Gastrocnemius medialis (tissue), 4 donors: ENCODE measurements at places on chromosomes 4 and X. TPM values are rescaled to one million over a fixed set of nuclear protein-coding genes. Genes with fewer than 3 reads are reported as not detected.

The TAF7L gene
- not detected for total RNA-seq

The APLN gene
- total RNA-seq = not detected

The POU4F2 gene
- total RNA-seq = not detected

The ITM2A gene
- total RNA-seq = 26.9 TPM

The PDE5A gene
- total RNA-seq = 5.5 TPM

The ATP2B3 gene
- not detected for total RNA-seq

The NXF2B gene
- not detected for total RNA-seq

The FAM47C gene
- total RNA-seq = not detected

The FAM184B gene
- total RNA-seq = not detected

The PAGE1 gene
- not detected for total RNA-seq

The GABRA4 gene
- not detected for total RNA-seq

The CENPVL1 gene
- total RNA-seq = not detected

DNA sequence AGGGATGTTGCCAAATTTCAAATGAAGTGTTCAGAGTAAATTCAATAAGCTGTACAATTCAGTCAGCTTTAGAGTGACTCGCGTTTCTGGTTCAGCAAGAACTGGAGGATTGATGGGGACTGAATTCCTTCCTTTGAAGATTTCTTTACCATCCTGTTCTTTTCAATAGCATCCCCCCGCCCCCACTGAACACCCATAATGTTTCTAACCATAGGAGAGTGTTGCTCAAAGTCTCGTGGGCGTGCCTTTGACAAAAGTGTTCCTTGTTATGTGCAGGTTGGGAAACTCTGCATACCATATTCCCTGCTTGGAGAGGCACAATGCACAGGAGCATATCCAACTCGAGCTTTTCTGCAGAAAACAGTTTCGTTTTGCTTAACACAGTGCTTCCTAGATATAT, 323.5 kb upstream of the CASK start:
- no peak for DNase-seq

DNA sequence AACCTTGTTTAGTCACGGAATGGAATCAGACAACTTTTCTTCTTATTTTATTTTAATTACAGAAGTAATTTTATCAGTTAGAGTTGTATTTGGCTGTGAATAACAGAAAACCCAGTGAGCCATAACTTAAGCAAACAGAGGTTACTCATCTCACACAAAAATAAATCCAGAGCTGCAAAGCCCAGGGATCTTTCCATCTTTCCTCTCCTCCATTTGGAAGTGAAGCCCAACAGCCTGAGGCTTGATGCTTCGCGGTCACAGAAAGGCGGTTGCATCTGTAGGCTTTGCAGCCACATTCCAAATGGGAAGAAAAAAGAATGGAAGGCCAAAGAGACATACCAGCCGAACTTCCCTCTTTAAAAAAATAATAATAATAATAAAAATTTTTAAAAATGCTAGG, 22.6 kb downstream of the CHRNA9 start:
- DNase-seq = no peak

DNA sequence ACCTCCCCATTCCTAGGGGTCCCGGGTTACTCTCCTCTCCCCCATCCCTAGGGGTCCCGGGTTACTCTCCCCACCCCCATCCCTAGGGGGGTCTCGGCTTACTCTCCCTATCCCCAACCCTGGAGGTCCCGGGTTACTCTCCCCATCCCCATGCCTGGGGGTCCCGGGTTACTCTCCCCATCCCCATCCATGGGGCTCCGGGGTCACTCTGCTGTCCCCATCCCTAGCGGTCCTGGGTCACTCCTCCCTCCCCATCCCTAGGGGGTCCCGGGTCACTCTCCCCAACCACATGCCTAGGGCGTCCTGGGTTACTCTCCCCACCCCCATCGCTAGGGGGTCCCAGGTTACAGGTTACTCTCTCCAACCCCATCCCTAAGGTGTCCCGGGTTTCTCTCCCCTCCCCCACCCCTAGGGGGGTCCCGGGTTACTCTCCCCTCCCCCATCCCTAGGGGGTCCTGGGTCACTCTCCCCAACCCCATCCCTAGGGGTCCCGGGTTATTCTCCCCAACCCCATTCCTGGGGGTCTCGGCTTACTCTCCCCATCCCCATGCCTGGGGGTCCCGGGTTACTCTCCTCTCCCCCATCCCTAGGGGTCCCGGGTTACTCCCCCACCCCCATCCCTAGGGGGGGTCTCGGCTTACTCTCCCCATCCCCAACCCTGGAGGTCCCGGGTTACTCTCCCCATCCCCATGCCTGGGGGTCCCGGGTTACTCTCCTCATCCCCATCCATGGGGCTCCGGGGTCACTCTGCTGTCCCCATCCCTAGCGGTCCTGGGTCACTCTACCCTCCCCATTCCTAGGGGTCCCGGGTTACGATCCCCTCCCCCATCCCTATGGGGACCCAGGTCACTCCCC, 821 bp downstream of the ASMTL start:
- DNase-seq = no peak

- no peak for DNase-seq
These were observed 58.9 kb downstream of the NUDT11 start for GRCh38 chrX:51437521-51437920.

GRCh38 chr4:131258361-131258760, 1890.7 kb upstream of the PCDH10 start:
- no peak for DNase-seq

DNA sequence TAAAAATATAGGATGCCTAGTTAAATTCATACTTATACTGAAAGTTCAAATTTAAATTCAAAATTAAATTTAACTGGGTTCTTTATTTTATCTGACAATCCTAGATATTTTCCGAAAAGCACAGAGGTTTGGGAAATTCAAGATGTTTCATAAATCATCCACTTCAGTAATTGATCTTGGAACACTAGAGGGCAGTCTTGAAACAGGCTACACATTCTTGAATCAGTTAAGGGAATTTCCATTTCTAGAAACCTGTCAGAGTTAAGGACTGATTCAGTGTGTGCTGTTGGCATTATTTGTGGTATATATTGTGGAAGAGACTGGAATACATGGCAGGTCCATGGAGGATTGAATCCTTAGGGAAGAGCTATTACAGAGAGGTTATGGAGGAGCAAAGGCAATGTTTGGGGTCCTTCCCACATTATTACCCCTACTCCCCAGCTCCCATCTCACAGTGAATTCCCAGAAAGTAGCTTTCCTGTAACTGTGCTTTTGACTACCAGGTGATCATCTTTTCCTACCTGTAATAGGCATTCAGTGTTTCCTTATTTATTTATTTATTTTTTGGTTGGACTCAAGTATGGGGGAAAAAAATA, 92.9 kb downstream of the EGF start:
- no peak for DNase-seq

DNA sequence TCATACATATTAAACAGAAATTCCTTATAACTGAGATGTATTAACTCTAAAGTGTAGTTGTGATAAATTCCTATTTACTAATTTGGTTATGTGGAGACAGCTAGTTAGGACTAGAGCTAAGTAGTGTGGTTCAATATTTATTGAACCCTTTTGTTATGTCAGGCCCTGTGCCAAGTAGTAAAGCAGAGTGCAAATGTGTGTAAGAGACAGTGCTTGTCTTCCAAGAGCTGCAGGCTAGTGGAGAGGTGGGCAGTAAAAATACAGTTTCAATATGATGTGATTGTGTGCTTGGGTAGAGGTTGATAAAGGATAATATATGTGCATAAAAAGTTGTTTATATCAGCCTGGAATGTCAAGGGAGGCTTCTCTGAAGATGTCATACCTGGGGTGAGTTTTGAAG, 80.0 kb downstream of the TBC1D19 start:
- no peak for DNase-seq

- DNase-seq = no peak
These were observed 31.5 kb downstream of the PRPS1 start for GRCh38 chrX:107659768-107660167.

DNA sequence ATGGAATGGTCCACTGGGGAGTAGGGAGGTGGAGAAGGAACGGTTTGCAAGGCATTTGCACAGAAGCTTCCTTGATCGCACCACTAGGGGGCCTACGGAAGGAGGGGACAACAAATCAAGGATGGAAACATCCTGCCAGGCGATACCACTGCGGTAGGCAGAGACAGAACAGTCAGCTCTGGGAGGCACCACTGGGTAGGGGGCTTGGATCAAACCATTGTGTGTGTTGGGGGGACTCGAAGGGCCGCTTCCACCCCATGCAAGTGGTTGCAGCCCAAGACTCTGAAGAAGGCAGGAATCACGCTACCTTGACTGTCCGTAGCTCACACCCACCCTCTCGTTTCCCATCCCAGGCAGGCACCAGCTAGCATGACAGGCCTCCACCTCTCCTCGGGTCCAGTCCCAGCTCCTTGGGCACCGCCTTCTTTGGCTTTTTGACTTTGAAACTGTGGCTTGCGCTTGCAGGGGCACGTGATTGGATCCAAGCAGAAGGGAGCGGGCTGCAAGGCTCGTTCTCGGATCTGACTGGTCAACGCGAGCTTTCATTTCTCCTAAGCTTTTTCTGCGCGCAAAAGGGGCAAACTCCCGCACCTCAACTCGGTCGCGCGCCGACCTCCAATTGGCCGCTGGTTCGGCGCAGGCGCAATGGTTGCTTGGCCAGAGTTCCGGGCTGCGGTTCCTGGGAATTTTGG, 28.4 kb downstream of the GAGE1 start:
- peak; percentile 33 for DNase-seq

GRCh38 chrX:134600714-134601113, 57.6 kb downstream of the PLAC1 start:
- DNase-seq = no peak

- DNase-seq = no peak
These were observed 230.0 kb downstream of the CCSER1 start for GRCh38 chr4:90357117-90357710.

DNA sequence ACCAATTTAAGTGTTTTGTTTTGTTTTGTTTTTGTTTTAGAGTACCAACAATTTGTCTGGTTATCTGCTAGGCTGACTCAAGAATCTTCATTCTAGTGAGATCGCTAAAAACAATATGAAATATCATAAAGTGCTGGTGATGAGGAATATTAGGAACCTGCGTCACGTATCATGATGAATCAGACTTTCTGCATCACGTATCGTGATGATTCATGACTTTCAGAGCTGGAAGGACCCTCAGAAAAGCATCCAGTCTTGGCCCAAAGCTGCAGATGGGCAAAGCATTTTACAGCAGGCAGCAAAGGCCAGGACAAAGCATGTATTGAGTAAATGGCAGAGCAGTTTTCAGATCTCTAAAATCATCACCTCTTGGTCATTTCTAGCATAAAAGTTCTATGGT, 278.0 kb upstream of the BOD1L1 start:
- no peak for DNase-seq

DNA sequence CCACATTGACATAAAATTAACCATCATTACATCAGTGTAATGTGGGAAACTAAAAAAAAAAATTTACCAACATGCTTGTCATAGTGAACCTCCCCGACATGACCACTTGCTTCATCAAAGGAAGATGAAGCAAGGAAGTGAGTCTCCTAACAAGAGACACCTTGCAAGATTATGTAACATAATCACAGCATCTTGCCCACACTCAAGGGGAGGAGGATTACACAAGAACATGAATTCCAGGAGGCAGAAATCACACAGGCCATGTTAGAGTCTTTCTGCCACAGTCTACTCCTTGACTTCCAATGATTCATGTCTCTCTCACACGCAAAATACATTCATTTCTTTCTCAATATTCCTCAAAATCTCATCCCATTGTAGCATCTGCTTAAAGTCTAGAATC, 93.3 kb downstream of the AKAP4 start:
- no peak for DNase-seq

DNA sequence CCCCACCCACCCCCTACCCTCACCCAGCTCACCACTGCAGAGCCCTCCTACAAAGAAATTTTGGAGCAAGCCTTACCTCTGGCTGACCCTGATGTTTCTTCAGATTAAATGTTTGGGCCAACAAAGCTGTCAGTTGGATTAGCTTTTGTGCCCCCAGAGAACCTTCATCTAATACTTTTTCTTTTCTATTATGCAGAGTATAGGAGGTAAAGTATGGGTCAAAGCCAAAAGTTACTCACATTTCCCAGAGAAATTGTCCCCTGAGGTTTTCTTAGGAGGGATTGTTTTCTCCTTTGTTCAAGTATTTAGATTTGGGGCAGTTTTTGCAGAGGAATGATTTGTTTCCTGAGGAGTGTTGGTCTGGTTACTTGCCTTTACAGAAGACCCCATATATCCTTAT, 69.5 kb downstream of the AASDH start:
- no peak for DNase-seq

- DNase-seq = no peak
These were observed 1564.5 kb upstream of the PCDH10 start for GRCh38 chr4:131584587-131584986.

DNA sequence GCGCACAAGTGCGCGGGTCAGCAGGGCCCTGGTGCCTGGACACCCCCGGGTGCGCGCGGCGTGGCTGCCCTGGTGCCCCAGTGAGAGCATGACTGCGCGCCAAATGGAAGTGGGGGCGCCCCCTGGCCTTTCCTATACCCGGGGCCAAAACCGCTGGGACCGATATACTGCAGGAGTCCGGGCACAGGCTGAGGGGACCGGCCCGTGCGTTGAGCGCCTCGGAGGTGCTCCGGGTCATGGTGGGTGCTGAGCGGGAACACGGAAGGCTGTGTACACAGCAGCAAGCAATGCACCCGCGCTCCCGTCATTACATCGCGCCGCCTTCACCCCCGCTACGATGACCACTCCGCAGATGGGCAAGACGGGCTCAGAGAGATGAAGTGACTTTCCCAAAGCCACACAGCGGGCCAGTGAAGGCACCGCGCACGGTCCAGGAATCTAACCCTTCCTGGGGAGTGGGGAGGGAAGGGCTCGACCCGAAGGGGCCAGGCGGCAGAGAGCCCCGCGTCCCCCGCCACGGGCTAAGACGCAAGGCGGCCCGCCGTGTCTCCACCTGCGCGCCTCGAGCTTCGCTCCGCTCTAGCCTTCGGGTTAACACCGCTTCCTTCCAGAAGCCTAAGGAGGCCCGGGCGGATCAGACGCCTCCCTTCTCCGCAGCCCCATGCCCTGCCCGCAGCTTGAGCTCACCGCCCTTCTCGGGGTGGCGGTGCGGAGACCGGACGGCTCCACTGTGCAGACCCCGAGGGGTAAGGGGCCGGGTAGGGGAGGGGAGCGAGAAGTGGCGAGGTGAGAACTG, 11.3 kb downstream of the HMX1 start:
- DNase-seq = no peak

- DNase-seq = no peak
These were observed 9.0 kb upstream of the DRP2 start for GRCh38 chrX:101210630-101211029.

DNA sequence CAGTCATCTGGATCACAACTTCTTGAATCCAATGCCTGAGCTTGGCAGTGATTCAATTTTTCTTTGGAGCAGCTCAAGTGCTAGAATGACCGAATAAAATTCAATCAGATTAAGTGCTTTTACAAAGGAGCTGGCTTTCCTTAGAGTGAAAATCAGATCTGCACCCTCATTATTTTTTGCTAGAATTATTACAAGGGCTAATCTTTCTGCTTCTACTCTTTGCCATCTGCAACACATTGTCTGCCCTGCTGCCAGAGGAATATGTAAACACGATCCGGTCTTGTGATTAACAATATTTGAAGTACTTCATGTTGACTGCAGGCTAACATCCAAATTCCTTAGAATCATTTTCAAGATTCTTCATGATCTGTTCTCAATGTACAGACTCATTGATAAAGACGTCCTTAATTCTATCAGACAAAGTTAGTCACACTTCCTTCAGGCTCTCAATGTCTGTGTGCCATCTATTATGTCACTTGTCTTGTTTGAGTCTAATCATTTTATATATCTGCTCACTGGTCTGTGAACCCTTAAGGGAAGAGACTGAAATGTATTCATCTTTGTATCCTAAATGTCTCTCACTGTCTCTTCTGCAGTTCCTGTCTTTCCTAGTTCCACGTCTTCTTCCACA, 531.2 kb downstream of the GALNTL6 start:
- DNase-seq = no peak
